ENCODE measurements at places on chromosomes 2 and 18.

DNA sequence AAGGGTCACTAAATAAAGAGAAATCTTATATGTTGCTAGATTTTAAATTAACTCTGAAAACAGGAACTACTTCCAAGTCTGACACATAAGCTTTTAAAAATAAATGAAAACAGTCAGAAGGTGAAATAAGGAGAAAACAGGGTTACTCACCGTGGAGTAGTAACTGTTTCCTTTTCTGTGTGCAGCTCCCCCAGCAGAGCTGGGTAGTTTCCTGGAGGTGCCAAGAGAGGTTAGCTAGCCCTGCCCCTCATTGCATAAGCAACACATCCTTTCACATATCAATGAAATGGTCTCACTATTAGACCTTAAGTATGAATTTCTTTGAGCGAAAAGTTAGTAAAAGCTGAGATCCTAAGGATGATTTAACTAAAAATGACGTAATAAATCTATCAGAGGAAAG is 54.0 kb upstream of the GPR75 start:
- DNase-seq, result no peak

GRCh38 chr18:76521417-76522121 is 26.5 kb upstream of the ZNF516 start:
- DNase-seq, result no peak

GRCh38 chr2:72694715-72695496 is 130.9 kb downstream of the EXOC6B start:
- peak; percentile 53 for DNase-seq

DNA sequence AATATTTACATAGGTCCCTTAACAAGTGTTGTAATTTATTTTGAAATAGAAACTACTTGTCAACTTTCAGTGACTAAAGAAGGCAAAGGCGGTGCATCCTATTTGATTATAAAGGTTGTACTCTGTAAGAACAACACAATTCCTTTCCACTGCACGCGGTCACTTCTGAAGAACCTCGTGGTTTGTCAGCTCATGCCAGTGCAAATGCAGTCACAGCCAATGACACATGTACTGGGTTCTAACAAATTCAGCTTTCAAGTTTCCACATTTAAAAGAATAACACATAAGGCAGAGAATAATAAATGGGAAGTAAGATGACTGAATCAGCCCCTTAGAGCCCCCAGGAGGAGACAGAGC is 39.7 kb downstream of the CYB5A start:
- no peak for DNase-seq

DNA sequence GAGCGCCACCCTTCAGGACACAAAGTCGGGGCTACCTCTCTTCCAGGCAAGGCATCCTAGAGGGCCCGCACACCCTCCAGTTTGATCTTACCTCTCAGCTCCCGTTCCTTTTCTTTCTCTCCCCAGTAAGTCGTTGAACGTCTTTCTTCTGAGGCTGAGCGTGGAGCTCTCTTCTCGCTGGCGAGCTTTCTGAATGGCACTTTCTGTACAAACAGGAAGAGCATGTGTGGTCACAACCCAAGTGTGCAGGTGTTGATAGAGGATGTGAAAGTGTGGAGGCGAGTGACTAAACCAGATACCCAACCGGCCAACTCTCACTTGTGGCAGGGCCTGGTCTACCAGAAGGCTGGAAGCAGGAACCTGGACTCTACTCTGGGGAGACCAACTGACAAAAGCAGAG is at the start of gene AFF3:
TSS of gene AFF3 (minus strand) at position 198 of the 400 bp plus-strand sequence. CDS start 38,136 bp downstream, outside the sequence.
- DNase-seq, result peak; percentile 28

GRCh38 chr2:132448771-132449170 is 32.2 kb downstream of the GPR39 start:
- peak; percentile 27 for DNase-seq

GRCh38 chr2:149954981-149955600 is 367.5 kb upstream of the MMADHC start:
- DNase-seq, result no peak

DNA sequence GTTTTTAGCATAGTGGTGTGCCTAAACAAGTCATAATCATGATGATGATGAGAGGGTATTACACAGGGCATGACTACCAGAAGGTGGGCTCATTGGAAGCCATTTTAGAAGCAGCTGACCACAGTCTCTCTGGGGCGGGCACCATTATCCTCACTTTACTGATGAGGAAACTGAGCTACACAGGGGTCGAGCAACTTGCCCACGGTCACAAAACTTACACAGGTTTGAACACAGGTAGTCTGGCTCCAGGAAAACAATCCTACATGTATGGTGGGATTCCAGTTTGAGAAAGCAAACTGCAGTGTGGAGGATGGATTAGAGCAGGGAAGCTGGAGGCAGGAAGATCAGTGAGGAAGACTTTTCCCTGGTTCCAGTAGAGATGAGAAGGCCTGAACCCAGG is 6.2 kb downstream of the RHOB start:
- no peak for DNase-seq

DNA sequence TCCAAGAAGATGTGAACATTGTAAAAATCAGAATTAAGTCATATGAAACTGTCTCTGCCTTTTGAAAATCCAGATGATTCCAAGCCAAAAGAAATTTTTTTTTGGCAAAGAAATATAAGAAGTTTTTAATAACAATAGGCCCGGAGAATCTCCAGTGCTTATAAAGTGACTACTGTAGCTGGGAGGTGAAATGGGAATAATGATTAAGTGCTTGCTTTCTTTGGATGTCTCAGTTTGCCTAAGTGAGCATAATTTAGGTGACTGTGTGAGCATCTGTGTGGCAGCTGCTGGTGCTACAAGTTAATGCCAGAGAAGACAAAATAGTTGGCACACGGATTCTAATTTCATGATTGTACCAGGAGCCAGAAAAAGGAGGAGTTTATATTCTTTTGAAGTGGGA is 185.0 kb downstream of the LTBP1 start:
- DNase-seq, result no peak

DNA sequence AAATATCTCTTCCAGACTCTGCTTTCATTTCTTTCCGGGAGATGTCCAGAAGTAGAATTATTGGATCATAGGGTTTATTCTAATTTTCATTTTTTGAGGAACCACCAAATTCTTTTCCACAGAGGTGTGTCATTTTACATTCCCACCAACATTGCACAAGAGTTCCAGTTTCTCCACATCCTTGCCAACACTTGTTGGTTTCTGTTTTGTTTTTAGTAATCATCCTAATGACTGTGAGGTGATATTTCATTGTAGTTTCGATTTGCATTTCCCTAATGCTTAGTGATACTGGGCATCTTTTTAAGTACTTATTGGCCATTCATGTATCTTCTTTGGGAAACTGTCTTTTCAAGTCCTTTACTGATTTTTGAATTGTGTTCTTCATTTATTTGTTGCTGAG is 513.1 kb downstream of the PARD3B start:
- DNase-seq, result no peak

GRCh38 chr2:53422979-53423378 is 344.6 kb upstream of the CHAC2 start:
- peak; percentile 50 for DNase-seq

DNA sequence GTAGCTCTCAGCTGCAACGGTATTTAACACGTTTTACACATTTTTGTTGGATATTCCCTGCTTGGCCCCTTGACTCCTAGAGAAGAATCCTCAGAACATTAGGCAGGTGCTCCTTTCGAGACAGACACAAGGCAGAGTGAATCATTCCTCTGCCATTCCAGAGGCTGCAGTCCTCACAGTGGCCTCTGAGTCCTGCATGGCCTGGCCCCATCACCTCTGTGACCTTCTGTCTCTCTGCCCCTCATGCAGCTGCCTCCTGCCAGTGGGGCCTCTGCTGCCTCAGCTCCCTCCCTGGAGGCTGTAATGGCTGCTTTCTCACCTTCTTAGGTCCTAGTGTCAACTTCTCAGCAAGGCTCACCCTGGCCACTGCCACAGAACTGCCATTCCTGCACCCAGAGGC is 101.3 kb downstream of the PTPRM start:
- no peak for DNase-seq

DNA sequence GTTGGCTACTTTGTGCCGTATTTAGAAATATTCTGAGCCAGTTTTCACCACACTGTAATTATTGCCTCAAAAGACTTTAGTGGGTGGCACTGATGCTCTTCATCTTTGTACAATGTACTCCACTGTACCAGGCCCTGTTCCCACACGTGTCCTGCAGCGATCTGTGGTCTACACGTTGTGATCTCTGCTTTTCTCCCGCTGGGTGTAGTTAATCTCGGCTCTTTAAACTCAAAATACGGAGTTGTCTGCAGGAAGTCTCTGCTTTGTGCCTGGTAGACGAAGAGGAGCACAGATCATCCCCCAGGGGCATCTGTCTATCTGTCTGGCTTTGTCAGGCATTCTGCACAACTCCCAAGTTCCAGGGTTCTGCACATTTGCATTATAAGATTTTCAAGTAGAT is 12.1 kb upstream of the GREB1 start:
- DNase-seq, result no peak

- DNase-seq, result peak; percentile 71
Observed at GRCh38 chr2:38187541-38188011, 111.6 kb upstream of the CYP1B1 start.

DNA sequence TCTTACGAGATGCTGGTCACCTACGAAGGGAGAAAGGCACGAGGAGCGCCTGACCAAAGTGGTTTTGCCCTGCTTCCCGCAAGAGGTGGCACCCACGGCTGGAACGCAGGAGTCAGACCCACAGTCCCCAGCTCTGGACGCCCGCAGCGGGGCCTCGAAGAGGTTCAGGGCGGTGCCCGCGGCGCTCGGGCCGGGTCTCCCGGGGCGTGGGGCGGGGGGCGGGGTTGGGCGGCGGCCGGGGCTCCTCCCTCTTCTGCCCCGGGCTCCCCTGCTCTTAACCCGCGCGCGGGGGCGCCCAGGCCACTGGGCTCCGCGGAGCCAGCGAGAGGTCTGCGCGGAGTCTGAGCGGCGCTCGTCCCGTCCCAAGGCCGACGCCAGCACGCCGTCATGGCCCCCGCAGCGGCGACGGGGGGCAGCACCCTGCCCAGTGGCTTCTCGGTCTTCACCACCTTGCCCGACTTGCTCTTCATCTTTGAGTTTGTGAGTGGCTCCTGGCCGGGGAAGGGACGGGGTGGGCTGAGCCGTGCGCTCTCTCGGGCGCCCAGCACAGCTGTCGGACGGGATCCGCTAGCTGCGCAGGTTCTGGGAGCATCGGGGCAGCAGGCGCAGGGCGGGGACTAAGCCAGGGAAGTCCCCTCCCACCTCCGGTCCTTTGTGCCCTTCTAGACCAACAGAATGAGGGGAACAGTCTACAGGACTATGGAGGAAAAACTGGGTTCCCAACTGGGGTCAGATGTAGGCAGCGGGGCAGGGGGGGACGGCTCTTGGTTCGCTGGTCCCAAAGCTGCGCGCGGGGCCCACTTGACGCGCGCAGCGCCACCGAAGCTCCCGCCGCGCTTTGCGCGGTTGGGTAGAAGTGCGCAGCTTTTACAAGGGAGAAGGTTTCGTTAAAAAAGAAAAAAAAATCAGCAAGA is at the start of gene MAL:
TSS of gene MAL (plus strand) at position 303 of the 914 bp plus-strand sequence. CDS start at position 388, 85 bp downstream.
- DNase-seq, result no peak

GRCh38 chr18:63518178-63519012 is 23.8 kb upstream of the SERPINB12 start:
- DNase-seq, result peak; percentile 39

GRCh38 chr2:169767243-169767888 is 31.3 kb upstream of the SSB start:
- DNase-seq, result peak; percentile 50

DNA sequence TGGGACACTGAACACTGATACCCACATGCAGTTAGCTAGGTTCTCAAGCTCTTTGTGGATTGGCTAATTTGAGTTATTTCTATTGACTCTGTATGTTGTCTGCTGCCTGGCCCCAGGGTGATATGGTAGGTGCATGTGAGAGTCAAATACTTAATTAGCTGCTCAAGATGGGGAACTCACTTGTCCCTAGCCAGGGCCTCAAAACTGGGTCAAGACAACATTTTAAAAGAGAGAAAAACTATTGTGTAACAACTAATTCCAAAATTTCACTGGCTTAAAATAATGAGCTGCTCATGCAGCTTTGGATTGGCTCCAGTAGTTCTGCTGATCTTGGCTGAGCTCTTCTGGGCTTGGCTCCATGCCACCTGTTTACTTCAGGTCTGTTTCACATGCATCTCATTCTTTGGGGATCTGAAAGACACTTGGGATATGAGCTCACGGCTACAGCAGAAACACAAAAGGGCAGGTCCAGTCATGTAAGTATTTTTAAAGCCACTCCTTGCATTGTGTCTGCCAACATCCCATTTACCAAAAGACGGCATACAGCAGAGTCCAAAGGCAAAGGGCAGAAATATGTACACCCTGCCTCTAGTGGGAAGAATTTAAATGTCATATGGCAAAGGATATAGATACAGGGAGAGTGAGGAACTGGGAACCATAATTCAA is 716.8 kb downstream of the SUCLG1 start:
- DNase-seq, result no peak

DNA sequence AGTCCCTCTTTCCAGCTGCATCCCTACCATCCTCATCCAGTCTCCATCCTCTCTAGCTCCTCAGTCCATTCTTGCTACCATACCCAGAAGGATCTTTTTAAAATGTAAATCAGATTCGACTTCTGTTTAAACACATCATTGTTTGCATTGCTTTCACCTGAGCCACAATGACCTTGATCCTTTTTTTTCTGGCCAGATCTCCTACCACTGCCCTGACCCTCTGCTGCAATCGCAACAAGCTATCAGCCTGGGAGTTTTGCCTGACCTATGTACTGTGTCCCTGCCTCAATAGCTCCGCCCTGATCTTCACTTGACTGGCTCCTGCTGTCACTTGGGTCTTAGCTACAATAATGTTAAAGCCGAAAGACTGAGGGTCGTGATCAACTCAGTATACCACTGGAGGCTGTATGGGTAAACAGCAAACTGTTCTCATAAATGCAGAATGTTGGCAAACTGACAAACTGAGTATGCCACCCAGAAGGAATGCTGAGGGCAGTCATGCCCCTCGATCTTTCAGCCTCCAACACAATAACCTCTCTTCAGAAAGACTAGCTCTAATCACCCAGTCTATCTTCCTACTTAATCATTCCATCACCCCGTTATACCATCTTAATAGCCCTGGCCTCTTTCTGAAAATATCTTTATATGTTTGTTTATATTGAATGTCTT is 2.6 kb upstream of the RBM43 start:
- DNase-seq, result no peak

DNA sequence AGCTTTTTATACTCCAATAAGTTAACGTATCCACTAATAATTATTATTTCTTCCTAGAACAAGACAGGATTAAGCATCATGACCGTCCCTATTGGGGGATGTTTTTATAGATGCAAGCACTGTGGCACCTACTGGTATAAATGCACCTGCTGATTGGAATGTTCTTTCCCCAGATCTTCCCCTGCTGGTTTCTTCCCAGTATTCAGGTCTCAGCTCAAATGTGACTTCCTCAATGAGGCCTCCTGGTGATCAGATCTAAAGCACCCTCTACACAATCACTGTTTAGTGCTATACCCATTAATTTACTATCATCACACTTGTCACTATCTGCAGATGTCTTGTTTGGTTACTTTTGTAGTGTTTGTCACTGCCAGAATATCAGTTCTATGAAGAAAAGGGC is 3.9 kb upstream of the TYMS start:
- no peak for DNase-seq

Data from left colon (tissue), 2 donors.